ENCODE measurements at places on chromosomes 16 and 17.

GRCh38 chr16:82598771-82599170 lies 28.0 kb upstream of the CDH13 start:
- H3K4me1 ChIP-seq, result no peaks in the 10 kb centered on the region
- no peaks in the 10 kb centered on the region for H3K36me3 ChIP-seq
- no peak overlapping the region for H3K27ac ChIP-seq
- H3K4me3 ChIP-seq, result no peak overlapping the region
- no peak for DNase-seq
- no peaks in the 10 kb centered on the region for H3K27me3 ChIP-seq

- no peaks in the 10 kb centered on the region for H3K36me3 ChIP-seq
- no peak overlapping the region for H3K27ac ChIP-seq
- DNase-seq, result no peak
- H3K4me3 ChIP-seq, result no peak overlapping the region
These were observed 8.4 kb downstream of the C16orf86 start for GRCh38 chr16:67674851-67675578.

DNA sequence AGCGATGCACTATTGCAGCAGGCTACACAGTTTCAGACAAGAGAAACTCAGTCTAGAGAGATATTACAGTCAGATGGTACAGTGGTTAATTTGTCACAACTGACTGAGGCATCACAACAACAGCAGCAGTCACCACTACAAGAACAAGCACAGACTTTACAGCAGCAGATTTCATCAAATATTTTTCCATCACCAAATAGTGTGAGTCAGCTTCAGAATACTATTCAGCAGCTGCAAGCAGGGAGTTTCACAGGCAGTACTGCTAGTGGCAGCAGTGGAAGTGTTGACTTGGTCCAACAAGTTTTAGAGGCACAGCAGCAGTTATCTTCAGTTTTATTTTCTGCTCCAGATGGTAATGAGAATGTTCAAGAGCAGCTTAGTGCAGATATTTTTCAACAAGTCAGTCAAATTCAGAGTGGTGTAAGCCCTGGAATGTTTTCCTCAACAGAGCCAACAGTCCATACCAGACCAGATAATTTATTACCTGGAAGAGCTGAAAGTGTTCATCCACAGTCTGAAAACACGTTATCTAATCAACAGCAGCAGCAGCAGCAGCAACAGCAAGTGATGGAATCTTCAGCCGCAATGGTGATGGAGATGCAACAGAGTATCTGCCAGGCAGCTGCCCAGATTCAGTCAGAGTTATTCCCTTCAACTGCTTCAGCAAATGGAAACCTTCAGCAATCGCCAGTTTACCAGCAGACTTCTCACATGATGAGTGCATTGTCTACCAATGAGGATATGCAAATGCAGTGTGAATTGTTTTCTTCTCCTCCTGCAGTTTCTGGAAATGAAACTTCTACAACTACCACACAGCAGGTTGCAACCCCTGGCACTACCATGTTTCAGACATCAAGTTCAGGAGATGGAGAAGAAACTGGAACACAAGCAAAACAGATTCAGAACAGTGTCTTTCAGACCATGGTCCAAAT lies 34.1 kb downstream of the NQO1 start:
- no peaks in the 10 kb centered on the region for H3K4me1 ChIP-seq
- no peak overlapping the region for H3K4me3 ChIP-seq
- no peaks in the 10 kb centered on the region for H3K27me3 ChIP-seq
- H3K36me3 ChIP-seq, result peaks cover 38% of the 10 kb centered on the region

DNA sequence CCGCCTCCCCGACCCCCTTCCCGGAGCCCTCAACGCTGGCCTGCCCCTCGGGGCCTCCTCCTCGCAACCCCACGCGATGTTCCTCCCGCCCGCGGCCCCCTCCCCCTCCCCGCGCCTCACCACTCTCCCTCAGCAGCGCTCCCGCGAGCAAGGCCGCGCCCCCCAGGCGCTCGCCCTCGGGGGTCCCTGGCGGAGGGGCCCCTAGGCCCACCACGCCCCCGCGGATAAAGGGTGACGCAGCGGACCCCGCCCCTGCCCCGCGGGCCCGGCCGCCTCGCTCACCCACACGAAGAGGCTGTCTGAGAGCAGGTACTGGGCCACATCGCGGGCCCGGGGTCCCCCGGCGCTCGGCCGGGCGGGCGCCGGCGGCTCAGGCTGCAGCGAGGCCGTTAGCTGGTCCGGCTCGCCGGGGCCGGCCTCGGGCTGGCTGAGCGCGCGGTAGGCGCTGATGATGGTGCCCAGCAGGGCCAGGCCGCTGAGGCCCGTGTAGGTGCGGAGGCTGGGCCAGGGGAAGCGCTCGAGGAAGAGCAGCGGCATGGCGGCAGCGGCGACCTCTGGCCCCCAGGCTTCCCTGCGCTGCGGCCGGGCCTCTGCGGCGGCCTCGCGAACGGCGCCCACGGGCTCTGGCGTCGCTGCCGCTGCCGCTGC lies 430 bp downstream of the AMFR start:
- H3K4me3 ChIP-seq, result peak overlapping the region; percentile 62
- no peaks in the 10 kb centered on the region for H3K36me3 ChIP-seq
- H3K27ac ChIP-seq, result peak overlapping the region; percentile 35

DNA sequence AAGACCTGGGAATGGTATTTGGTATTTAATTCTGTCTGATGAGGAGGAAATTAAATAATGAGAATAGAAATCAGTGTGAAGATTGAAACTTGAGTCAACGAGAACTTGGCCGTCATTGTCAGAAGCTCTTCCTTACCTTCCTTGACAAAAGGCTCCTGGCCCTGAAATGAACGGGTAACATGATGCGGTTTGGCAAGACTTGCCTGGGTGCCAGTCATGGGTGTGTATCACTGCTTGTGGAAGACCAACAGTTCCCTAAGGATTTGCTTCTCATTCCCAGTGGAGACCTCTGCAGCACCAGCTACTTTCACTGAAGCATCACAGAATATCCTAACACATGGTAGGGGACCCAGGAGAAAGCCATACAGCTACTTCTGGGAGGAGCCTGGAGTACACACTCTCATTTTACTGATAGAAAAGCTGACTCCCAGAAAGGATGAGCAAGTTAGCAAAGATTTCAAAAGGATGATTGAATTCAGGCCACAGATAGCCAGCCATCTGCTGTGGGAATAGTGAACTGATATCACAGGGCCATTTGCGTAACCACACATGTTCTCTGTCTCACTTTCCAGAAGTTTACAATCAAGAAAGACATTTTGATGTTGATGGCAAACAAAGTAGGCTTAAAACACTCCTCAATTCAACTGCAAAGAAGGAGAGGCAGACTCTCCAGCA lies 258.1 kb upstream of the SALL1 start:
- DNase-seq, result no peak
- H3K27me3 ChIP-seq, result no peaks in the 10 kb centered on the region
- no peaks in the 10 kb centered on the region for H3K36me3 ChIP-seq
- no peak overlapping the region for H3K27ac ChIP-seq

DNA sequence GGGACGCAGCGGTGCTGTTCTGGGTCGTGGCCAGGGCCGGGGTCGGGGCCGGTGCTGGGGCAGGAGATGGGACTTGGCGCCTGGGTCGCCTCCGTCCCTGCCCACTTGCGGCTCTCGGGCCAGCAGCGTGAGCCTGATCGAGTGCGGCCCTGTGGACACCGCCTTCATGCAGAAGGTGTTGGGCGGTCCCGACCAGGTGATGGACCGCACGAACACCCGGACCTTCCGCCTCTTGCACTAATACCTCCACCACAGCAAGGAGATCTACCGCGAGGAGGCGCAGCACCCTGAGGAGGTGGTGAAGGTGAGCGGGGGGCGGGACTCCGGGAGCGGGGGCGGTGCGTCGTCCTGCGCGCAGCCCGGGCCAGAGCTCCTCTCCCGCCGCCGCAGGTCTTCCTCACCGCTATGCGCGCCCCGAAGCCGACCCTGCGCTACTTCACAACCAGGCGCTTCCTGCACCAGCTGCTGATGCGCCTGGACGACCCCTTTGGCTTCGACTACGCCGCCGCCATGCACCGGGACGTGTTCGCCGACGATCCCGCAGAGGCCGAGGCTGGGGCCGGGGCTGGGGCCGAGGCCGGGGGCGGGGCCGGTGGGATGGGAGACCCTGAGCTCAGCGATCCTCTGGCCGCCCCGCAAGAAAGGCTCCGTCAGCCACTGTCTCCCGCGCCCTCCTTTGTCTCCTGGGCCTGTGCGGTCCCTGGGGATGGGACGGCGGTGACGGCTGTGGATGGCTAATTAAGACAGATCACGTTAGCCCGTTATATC lies 4.5 kb upstream of the HSD17B1 start:
- DNase-seq, result peak; percentile 70
- H3K4me3 ChIP-seq, result no peak overlapping the region
- H3K36me3 ChIP-seq, result no peaks in the 10 kb centered on the region

DNA sequence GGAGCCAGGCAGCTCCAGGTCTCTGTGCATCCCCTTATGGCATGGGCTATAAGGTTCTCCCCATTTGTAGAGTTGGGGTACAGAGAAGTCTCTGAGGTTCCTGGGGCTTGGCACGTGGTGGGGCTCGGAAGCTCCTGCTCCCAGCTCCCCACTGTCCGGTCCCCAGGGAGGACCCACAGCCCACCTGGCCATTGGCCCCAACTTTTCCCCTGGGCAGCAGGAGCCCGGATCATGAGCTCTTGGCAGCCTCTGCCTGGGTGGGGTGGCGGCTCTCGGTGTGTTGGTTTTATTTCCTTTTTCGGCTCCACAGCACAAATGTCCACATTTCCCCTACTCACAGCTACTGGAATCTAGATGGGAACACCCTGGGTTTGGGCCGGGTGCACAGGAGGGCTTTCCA lies 30.5 kb downstream of the GSE1 start:
- H3K4me1 ChIP-seq, result no peaks in the 10 kb centered on the region
- no peaks in the 10 kb centered on the region for H3K36me3 ChIP-seq
- no peak overlapping the region for H3K4me3 ChIP-seq
- no peaks in the 10 kb centered on the region for H3K27me3 ChIP-seq
- H3K27ac ChIP-seq, result no peak overlapping the region

GRCh38 chr17:63040816-63041215 lies 74.8 kb downstream of the TANC2 start:
- no peak for DNase-seq
- no peak overlapping the region for H3K4me3 ChIP-seq
- no peak overlapping the region for H3K27ac ChIP-seq
- H3K4me1 ChIP-seq, result no peaks in the 10 kb centered on the region

- peaks cover 8% of the 10 kb centered on the region for H3K27me3 ChIP-seq
- H3K36me3 ChIP-seq, result peaks cover 35% of the 10 kb centered on the region
- peaks cover 38% of the 10 kb centered on the region for H3K4me1 ChIP-seq
- H3K27ac ChIP-seq, result peak overlapping the region; percentile 73
These were observed 637 bp downstream of the RPL23A start for GRCh38 chr17:28720247-28720996.

GRCh38 chr17:50191359-50192143 lies 9.9 kb downstream of the COL1A1 start:
- DNase-seq, result no peak
- H3K4me1 ChIP-seq, result no peaks in the 10 kb centered on the region
- H3K27ac ChIP-seq, result no peak overlapping the region

- H3K27me3 ChIP-seq, result no peaks in the 10 kb centered on the region
- no peaks in the 10 kb centered on the region for H3K4me1 ChIP-seq
These were observed 139.3 kb downstream of the CDH11 start for GRCh38 chr16:64982581-64982980.

DNA sequence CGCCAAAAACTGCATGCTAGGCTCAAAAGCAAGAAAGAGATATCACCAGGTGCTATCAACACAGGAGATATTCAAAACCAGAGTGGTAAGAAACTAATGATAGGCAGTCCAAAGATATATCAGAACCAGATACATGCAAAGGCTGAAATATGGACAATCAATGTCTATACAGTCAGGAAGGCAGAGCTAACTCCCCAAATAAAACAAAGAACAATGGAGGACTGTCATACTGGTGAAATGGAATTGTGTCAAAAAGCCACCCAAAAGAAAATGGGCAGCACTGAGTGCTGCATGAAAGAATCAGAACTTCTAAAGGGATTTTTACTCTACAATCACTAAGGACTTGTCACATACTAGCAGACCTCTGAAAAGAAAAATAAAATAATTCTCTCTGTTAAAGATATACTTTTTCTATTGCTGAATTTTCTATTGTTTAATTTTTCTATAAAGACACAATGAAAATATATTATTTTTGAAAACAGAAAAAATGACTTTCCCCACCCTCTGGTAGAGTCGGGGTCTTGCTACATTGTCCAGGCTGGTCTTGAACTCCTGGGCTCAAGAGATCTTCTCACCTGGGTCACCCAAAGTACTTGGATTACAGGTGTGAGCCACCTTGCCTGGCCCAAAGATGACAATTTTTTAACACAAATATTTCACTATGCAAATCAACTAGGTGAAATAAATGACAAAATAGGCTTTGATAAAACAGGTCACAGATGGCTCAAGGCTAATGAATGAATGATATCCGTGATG lies 98.2 kb downstream of the USP32 start:
- H3K36me3 ChIP-seq, result no peaks in the 10 kb centered on the region
- no peaks in the 10 kb centered on the region for H3K4me1 ChIP-seq
- no peaks in the 10 kb centered on the region for H3K27me3 ChIP-seq
- no peak overlapping the region for H3K4me3 ChIP-seq
- DNase-seq, result no peak

DNA sequence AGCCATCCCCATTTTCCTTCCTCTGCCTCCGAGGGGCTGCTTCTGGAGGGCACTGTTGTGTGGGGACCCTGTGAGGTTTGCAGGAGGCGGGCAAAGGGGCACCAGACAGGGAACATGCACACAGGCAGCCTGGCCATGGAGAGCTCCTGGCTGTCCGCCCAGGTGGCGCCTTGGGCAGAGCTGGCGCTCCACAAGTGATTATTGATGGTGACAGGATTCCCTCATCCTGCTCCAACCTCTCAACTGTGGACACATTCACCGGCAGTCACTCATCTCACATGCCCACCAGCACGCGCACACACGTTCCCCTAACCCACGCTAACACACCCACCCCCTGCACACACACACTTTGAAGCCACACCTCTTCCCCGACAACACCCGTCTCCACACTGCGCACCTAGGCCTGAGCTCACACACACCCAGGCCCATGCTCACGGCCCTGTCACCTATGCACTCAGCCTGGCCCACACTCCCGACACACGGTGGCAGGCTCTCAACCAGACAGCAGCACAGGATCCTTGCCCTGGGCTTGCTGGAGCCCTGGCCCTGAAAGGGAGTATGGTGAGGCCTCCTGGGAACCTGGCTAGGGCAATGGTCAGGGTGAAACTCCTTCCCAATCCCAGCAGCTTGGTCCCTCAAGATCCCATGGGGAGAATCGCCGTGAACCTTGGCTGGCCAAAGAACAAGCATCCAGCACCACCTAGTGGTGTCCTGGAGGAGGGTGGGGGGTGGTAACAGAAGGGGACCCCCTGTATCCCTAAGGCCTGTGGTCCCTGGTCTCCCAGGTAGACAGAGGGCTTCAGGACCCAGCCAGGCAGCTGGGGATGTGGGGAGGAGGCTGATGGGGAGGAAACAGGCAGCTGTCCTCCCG lies 3.6 kb downstream of the PNMT start:
- H3K36me3 ChIP-seq, result no peaks in the 10 kb centered on the region
- peak; percentile 38 for DNase-seq
- H3K4me3 ChIP-seq, result no peak overlapping the region
- H3K27me3 ChIP-seq, result no peaks in the 10 kb centered on the region

- H3K36me3 ChIP-seq, result no peaks in the 10 kb centered on the region
- no peaks in the 10 kb centered on the region for H3K4me1 ChIP-seq
- no peak overlapping the region for H3K4me3 ChIP-seq
- DNase-seq, result no peak
These were observed 1347.6 kb downstream of the CDH11 start for GRCh38 chr16:63774302-63774701.
